NCI-H1092 (cell line): ENCODE measurements at places on chromosomes 1 and 21.

DNA sequence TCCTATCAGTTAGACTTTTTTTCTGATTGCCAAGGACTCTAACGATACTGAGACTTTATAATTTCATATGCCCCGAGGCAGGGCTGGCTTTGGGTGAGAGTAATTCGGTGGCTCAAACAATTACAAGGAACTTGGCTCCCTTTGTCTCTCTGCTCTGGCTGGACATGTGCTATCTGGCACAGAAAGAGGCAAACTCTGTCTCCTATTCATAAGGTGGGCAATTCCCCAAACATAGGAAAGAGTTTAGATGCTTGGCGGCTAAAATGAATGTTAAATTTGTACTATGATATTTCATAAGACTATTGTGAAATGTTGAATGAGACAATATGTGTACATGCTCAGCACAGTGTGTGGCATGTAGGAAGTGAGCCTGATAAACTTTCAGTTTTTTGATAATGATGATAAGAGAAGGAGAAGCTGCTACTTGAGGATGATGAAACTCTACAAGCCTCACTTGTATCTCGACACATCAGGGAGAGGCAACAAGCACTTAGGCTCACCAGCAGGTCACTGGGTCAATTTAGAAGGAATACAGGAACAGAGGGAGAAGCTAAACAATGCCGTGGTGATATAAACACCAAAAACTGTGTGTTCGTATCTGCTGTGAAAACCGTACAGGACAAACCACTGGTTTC, 12.6 kb upstream of the NTPCR start:
- no peak for DNase-seq

DNA sequence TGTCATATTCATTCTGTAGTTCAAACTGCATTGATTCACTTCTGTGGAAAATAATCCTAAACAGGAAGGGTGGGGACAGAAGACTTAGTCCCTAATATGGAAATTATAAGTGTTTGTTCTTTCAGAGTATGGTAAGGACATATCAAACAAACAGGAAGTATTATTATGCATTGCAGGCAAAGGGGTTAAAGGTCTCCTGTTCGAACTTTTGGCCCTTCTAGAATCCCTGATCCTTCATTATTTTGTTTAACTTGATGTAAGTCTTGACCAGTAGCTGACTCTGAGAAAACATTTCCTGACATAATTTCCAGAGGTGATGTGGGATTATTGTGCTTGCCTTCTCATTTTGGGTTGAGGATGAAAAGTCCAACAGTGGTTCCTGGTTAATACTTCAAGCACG, 215.4 kb upstream of the ADGRL2 start:
- DNase-seq = no peak

GRCh38 chr1:50368179-50369007, 54.9 kb downstream of the DMRTA2 start:
- DNase-seq = peak; percentile 10

- DNase-seq = no peak
Measured at GRCh38 chr21:23951251-23951650, 1656.0 kb downstream of the MRPL39 start.

- DNase-seq = peak; percentile 45
Measured at GRCh38 chr1:221620437-221621384, 121.2 kb downstream of the DUSP10 start.
